ENCODE measurements at places on chromosomes 6 and 20.
A peak's percentile ranks its signal among the peaks of the same experiment; 100 is the strongest.

- DNase-seq = no peak
Observed at GRCh38 chr6:36445621-36446020, 2.8 kb downstream of the KCTD20 start.

DNA sequence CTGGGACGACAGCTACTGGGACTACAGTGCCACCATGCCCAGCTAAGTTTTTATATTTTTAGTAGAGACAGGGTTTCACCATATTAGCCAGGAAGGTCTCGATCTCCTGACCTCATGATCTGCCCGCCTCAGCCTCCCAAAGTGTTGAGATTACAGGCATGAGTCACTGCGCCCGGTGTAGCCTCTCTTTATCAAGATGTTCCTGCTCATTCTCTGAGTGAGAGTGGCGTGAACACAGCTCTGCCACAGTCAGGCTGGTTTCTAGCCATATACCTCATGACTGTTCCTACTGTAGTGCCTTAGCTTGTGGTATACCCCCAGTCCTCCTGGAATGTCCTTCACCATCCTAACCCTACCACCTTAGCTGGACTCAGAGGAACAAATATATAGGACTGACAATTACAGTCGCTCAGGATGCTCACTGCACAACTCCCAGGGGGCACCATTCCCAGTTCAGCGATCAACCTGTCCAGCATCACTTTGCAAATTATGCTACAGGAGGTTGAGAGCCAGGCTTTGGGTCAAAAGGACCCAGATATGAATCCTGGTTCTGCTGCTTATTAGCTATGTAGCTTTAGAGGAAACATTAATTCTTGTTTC, 86.3 kb downstream of the CHMP4B start:
- DNase-seq = no peak

- DNase-seq = no peak
Observed at GRCh38 chr6:37115236-37115895, 54.6 kb upstream of the PIM1 start.

- no peak for DNase-seq
Observed at GRCh38 chr20:24450177-24450576, 19.3 kb upstream of the SYNDIG1 start.

DNA sequence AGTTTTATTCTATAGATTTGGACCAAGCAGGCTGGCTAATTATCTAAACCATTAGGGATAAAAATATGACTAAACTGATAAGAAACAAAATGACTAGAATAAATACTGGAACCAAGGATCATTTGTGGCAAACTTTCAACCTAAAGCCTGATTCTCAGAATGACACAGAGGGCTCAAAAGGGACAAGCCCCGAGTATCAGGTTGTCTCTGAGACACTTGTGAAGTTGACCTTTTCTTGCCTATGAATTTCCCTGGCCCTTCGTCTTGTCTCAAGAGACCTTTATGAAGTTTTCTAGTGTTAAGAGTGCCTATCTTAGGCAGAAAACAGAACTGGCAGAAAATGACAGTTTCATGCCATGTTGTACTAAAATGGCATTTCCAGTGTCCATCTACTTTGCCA, 68.3 kb downstream of the IMPG1 start:
- no peak for DNase-seq

DNA sequence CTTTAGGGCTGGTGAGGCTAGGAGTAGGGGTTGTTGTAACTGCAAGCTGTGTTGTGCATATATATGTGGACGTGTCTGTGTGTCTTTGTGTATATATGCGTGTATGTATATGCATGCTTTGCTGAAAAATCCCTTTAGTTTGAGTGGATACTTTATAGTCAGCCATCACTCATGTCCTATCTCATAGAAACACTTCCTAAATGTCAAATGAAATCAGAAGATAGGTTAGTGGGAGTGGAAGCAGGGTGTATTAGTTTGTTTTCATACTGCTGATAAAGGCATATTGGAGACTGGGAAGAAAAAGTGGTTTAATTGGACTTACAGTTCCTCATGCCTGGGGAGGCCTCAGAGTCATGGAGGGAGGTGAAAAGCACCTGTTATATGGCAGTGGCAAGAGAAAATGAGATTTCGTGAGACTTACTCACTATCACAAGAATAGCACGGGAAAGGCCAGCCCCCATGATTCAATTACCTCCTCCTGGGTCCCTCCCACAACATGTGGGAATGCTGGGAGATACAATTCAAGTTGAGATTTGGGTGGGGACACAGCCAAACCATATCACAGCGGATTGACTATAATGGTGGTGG, 131.1 kb downstream of the JARID2 start:
- no peak for DNase-seq

- DNase-seq = no peak
Observed at GRCh38 chr6:82775981-82776380, 289.7 kb downstream of the UBE3D start.

DNA sequence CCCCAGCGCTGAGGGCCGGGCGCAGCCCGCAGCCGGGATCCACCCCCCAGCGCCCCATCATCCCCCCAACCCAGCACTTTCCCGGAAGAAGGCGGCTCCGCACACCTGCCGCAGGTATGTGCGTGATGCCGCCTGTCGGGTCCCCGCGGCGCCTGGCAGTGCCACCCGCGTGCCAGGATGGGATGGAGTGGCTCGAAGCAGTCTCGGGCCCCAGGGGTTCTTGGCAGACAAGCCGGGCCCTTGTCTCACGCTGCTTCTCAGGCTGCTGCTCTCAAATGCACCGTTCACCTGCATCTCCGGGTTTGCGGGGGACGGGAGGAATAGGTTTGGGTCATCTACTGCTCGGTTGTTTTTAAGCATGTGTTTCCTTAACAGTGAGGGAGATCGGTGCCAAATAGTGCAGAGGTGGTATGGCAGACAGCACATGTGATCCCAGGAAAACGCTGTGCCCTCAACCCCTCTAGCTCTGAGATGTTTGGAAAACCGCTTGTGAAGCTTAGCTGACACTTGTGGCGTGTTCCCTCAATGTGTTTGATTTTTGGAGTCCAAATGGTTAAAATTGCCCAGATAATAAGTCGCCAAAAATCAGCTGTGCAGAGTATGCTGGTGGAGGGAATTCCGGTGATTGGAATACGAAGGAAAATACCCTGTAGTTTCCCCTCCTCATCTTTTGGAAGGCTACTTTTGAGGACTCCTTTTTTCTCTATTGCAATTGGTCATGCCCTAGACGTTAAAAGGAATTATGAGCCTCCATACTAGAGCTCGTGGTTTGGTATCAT, 926 bp downstream of the MYLIP start:
- no peak for DNase-seq

- no peak for DNase-seq
Observed at GRCh38 chr20:19644085-19644484, 114.0 kb upstream of the RIN2 start.

DNA sequence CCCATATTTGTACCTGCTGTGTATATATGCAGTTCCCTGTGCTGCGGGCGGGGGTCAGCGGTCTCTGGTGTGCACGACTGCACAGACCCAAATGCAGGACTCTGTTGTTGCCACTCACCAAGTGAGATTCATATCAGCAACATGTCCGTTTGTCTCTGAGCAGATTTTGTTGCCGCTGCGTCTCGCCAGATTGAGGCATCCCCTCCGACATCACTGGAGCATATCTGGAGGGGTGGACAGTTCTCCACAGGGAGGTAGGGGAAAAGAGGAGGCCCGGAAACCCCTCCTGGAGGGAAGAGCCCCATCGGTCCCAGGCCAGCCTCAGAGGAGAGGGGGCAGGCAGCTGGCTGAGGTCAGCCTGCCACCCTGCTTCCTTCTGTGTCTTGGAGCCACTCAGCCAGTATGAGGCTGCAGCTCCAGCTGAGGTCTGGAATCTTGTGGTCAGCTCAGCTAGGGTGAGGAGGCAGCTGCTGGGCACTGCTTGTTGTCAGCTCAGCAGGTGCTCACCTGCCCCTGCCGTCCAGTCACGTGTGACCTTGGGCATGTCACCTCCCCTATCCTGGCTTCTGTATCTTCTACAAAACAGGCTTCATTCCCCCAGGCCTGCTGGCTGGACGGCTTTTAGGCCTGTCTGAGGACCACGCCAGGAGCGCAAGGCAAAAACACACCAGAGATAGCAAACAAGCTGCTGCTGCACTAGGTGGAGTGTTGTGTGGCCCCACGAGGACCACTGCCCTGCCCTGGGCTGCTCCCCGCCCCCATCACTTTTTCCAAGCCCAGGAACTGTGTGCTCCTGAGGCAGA, 47.1 kb downstream of the HNF4A start:
- no peak for DNase-seq

- DNase-seq = peak; percentile 64
Observed at GRCh38 chr6:146543940-146544615, 445 bp downstream of the RAB32 start.

GRCh38 chr6:170554013-170554795, at the start of gene TBP:
Gene TBP, plus strand, starts transcription at chr6:170554369. Its CDS starts 2,661 bp downstream, at chr6:170557030.
- DNase-seq = peak; percentile 98

GRCh38 chr6:44221961-44222335, 1.4 kb upstream of the SLC29A1 start:
- no peak for DNase-seq

- no peak for DNase-seq
Observed at GRCh38 chr6:118635909-118636735, 15.3 kb downstream of the CEP85L start.

DNA sequence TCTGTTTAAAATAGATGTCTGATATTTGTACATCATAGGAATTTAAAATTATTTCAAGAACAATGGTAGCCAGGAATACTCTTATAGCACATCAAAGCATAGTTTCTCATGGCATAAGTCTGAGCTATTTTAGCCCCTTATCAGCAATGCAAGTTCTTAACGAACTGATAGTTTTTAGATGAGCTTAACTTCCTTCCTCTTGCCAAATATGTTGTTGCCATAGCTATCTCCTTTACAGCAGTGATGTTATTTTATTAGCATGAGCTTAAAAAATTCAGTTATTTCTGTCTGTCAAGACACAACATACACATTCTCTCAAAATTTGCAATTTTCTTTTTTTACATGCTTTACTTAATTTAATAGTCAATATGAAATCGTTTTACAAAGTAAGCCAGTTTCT, 867.2 kb downstream of the PHF3 start:
- DNase-seq = no peak

GRCh38 chr20:37956107-37956585, 53.2 kb downstream of the VSTM2L start:
- DNase-seq = no peak

DNA sequence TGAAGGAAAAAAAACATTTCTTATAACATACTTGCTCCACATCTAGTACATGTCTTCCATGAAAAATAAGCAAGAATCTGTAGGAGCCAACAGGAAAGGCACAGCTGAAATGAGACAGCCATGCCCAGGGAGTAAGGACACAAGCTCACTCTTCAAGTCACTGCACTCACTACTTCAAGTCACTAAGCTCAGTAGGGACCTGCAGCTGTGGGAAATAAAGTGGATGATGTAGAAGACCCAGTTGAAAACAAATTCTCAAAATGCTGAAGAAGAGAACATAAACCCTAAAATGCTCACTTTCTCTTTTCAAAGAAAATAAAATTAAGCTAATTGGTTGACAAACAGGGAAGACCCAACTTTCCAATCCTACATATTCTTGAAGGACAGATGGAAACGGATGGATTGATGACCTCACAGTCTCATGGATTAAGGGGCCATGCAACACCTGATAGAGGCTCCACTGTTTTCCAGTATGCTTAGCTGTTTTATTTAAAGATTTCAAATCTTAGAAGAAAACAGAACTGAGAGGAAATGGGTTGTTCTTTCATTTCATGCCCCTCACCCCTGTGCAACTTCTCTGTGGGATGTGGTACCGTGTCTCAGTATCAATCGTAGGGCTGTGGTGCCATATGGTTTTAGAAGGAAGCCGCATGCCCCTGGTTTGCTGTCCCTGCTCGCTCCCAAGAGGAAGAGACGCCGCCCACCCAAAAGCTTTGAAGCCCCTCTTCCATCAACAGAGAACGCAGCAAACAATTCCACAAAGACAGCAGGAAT, 133.3 kb downstream of the WDR27 start:
- no peak for DNase-seq

DNA sequence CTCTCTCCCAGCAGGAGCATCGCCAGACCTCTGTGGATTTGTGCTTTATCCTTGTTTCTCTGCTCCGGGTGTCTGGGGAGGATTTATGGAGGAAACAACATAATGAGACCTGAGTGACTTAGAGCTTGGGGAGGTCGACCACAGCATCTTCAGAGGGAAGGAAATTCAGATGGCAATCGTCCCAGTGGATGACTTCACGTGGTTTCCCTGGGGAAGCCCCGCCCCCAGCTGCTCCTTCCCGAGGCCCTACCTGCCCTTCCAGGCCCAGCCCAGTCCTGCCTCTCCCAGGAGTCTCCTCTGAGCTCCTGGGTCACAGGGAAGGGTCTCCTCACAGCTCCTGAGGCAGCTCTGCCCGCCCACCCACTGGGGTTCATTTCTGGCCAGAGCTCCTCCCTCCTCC, 430.3 kb upstream of the SULF2 start:
- no peak for DNase-seq

DNA sequence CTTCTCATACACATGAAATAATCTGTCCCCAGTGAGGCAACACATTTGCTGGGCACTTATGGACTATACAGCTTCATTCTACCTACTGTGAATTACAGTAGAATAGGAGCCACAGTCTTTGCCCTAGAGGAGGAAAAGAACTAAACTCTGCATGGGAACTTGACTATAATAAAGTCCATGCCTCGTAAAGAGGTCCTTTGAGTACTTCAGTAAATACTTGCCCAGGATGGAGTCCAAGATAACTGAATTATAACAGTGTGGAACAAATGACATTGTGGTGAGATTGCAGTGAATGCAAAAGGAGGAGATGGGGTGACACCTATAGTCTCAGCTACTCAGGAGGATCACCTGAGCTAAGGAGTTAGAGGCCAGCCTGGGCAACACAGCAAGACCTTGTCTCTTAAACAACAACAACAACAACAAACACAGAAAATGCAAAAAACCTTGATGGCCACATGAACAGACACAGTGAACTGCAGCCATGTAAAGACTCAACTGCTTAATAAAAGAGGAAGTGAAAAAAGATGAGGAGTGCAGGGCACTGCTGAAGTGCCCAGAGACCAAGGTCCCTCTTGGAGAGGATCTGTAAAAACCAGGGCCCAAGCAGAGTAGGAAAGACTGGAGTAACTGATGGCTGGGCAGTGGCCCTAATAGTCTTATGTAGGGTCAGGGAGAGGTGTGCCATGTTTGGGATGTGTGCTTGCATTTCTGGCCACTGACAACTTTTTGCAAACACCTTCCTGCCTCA, 3.7 kb downstream of the MRPS18A start:
- no peak for DNase-seq

- no peak for DNase-seq
Observed at GRCh38 chr6:119627908-119628669, 278.5 kb upstream of the MAN1A1 start.
